ENCODE measurements at places on chromosomes 6 and 20.

DNA sequence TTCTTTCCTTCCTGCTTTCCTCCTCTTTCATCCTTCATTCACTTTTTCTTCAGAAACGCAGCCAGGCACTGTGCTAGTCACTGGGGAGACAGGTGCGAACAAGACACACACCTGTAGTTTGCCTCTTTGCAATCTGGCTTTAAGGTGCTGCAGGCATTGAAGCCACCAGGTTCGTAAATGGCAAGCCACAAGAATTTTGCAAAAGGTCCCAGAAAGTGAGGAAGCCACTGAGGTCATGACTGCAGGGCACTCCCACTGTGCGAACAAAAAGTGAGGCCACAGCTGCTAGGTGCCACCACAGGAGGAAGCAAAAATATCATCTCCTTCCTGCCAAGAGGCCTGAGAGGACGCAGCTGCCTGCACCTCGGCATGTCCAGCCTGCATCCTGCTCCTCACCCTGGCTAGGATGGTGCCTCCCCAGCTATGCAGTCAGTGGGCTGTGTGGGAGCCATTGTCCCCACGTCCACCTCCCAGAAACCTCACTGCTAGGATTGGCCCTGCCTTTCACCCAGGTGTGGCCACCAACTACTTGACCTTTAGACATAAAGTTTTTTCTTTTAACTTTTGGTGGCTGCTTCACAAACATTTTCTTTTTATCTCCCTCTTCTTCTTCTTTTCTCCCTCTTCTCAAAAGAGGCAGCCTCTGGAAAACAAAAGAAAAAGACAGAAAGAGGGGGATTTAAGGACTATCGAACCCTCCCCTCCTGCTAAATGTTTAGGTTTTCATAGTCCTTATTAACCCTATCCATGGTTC, 230.8 kb downstream of the BCAS1 start:
- no peak for DNase-seq

GRCh38 chr6:5457041-5457440, 195.7 kb downstream of the FARS2 start:
- no peak for DNase-seq

DNA sequence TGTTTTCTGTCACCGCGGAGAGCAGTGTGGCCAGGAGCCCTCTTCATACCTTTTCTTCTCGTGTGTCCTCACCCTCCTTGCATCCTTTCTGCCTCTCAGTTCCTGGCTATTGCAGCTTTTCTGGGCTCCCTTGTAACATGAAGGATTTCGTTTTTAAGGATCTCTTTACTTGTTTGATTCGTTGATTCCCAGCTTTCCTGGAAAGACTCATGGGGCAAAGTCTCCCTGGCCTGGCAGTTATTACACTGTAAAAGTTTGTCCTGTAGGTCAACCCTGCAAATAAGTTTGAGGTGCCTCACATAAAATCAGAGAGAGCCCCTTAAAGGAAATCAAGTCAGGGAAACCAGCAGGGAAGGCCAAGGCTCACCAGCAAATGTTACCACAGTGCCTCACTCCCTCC, 70.1 kb downstream of the ISM1 start:
- no peak for DNase-seq

GRCh38 chr20:56974499-56975250, 291.8 kb downstream of the BMP7 start:
- peak; percentile 91 for DNase-seq
